ENCODE measurements at places on chromosomes 12 and 14.

DNA sequence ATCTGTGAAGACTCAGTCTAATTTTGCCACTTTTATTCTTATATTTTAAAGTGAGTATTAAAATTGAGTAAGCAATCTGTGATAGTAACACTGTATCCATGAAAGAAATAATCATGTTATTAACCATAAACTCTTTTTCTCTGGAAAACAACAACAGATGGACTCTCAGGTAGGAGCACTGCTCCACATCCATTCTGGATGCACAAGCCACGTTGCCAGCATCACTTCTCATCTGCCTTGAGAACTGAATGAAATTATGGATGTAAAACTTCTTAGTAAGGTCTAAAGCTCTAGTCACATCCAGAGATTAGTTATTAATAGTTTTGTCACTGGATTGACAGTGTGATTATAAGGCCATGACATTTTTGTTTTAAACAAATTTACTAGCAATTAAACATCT is 489.1 kb upstream of the SYT1 start:
- no peak for DNase-seq

GRCh38 chr12:50538182-50538581 is 33.4 kb downstream of the DIP2B start:
- no peak for DNase-seq

DNA sequence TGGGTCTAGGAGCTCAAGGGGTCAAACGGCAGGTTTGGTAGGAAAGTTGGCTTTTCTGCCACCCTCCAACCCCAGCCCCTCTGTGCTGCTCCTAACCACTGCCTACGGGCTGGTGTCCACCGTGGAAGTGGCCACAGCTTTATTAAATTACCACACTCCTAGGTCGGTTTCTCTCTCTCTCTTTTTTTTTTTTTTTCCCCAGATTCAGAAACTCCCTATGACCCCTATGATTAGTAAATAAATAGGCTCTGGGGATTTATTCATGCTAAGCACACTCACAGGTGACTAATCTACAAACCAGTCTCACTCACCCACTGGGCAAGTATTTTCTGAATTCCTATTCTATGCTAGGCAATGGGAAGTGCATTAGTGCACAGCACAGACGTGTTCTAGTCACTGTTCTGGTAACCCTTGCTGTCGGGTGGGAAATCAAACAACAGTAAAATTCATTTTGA is 8.7 kb upstream of the DDX47 start:
- no peak for DNase-seq

- DNase-seq: no peak
Measured at GRCh38 chr12:116354950-116355783, 77.7 kb upstream of the MED13L start.

GRCh38 chr12:31274520-31275300 is 51.2 kb downstream of the SINHCAF start:
- no peak for DNase-seq

DNA sequence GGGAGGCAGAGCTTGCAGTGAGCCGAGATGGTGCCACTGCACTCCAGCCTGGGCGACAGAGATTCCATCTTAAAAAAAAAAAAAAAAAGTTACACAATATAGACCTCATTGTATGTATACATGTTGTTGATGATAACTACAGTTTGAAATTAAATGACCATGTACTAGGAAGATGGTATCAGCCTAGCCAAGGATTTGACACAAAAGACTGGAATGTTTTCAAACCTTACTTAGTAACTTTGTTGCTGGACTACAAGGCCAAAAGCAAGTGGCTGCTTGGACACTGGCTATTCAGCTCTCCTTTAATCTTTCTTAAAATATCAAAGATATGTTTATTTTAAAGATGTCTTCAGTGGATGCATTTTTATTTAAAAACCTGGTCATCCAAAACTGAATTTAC is 18.9 kb upstream of the NUDT4 start:
- no peak for DNase-seq

DNA sequence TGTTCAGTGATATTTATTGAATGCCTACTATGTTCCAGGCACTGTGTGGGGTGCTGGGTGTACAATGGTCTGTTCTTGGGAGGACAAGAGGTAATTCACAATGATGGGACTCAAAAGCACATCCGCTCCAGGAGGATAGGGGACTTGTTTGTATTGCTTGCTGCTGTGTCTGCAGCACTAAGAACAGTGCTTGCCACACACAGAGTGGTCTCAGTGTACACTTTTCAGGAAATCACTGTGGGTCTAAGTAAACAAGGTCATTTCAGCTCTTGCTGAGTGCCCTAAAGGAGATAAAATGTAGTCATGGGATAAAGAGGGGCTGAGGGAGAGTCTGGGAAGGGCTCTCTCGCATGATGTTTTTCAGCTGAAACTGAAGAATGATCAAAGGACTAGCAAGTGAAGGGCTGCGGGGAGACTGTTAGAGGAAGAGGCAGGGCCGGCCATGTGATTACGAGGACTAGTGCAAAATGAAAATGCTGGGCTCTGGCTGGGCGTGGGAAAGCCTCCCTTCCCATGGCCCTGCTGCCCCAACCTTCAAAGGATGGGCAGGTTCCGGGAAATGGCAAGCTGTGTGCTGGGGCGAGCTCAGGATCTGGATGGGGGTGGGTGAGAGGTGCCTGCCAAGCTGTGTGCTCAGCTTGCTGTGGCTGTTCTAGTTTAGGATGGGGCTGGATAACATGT is 39.1 kb downstream of the ADCK1 start:
- DNase-seq: no peak

DNA sequence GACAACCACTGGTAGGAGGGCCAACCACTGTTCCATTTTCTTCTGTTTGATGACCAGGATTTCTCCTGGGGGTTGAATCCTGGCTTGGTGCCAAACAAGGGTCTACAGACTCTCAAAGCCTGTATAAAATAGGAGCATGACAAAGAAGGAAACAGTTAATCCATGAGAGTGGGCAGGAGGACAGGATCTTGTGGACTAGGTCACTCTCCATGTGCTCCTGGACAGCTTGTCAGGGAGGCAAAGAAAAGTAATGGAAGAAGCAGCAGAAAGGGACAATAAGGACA is 243.7 kb downstream of the AKAP6 start:
- no peak for DNase-seq

GRCh38 chr12:31369712-31370521 is 44.0 kb upstream of the SINHCAF start:
- DNase-seq: no peak

DNA sequence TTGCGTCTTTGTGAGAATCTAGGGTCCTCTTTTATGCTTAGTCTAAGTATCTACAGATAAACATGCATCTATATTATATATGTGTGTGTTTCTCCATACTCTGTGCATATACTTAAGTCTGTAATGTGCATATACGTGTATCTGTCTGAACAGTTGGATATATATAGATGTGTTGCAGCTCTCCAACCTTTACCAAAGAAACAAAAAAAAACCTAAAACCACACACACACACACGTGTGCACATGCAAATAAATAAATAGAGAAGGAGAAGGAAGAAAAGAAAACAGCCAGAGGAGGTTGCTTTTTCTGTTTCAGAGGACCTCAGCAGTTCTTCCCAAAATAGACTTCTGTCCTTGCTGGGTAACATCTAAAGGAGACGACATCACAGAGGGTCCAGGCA is 244.9 kb downstream of the CACNA1C start:
- no peak for DNase-seq
